ENCODE measurements at places on chromosomes 6 and 20.
A peak's percentile ranks its signal among the peaks of the same experiment; 100 is the strongest.

- DNase-seq: no peak
Measured at GRCh38 chr6:73710470-73710869, 14.5 kb downstream of the CD109 start.

- DNase-seq: no peak
Measured at GRCh38 chr6:160276126-160276525, 17.5 kb upstream of the SLC22A2 start.

DNA sequence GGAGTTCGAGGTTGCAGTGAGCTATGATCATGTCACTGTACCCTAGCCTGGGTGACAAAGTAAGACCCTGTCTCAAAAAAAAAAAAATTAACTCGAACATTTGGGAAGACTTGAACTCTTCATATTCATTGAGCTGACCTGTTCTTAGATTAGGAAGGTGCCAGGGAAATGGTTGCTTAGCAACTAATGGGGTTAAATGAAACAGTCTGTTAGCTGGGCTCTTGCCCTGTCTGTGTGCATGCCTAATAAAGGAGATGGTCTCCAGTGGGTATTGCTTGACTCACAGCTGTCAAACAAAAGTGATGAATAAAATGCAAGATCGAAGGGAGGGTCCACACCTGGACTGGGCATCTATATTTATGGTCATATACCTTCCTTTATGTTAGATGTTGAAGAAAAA is 101.8 kb downstream of the KLHL32 start:
- no peak for DNase-seq

DNA sequence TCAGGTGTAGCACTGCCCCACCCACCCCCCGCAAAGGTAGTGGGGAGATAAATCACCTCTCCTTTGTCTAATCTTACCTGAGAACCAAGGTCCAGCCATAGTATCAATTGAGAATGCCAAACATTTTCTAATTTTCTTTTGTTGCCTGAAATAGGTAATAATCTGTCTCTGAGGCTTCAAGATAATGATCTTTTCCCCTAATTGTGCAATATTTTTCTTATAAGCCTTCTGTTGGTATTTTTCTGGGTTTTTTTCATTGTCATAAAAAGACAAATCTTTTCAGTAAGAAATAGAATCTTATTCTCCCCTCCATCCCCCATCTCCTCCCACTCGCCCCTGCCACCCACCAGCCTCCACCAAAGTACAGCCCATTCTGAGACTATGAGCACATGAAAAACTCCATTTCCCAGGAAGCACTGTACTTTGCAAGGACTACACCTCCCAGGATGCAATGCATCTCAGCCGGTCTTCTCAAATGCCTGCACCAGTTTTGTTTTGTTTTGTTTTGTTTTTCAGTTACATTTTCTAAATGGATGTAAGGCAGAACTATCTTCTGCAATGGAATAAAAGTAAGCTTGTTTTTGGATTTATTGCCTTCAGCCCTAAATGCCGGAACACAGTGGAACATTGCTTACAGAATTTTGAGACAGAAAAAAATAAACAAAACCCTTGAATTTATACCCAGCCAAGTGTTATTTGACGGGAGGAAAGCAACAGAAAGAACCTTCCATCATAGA is 268.0 kb downstream of the TFAP2A start:
- no peak for DNase-seq

- DNase-seq: no peak
Measured at GRCh38 chr6:14744212-14744556, 501.7 kb upstream of the JARID2 start.

- no peak for DNase-seq
Measured at GRCh38 chr20:46698788-46699187, 9.5 kb upstream of the TP53RK start.

DNA sequence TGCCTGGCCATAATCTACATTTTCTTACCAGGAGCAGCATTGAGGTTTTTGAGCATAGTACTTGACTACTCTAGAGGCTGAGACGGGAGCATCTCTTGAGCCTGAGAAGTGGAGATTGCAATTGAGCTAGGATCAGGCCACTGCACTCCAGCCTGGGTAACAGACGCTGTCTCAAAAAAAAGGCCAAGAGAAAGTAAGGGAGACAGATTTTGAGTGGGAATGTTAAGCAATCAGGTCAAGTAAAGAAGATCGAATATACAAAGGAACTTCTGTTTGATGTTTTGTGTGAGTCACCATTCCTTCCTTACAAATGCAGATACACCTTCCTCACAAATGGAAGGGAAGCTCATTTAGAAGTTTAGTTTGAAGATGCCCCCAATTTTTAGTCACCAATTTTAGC is 4.4 kb downstream of the PNRC1 start:
- no peak for DNase-seq

- DNase-seq: no peak
Measured at GRCh38 chr6:50655848-50656453, 57.4 kb upstream of the TFAP2D start.

DNA sequence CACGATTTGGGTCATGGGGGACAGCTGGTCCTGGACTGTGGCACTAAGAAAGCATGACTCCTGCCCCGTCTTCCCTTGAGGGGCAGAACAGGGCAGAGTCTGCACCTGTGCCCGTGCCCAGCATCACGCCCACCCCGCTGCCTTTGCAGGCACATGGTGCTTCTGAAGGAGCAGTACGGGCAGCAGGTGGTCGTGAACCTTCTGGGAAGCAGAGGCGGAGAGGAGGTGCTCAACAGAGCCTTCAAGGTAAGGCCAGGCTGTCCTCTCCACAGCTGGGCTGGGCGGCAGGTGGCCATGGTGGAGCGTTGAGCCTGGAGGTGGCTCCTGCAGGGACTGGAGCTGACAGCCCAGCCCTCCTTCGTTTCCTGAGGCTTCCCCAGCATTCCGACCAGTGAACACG is 77.4 kb downstream of the SYNJ2 start:
- peak; percentile 57 for DNase-seq

- no peak for DNase-seq
Measured at GRCh38 chr20:4036351-4036750, 21.0 kb upstream of the RNF24 start.

- no peak for DNase-seq
Measured at GRCh38 chr20:53255102-53255710, 283.0 kb downstream of the TSHZ2 start.

DNA sequence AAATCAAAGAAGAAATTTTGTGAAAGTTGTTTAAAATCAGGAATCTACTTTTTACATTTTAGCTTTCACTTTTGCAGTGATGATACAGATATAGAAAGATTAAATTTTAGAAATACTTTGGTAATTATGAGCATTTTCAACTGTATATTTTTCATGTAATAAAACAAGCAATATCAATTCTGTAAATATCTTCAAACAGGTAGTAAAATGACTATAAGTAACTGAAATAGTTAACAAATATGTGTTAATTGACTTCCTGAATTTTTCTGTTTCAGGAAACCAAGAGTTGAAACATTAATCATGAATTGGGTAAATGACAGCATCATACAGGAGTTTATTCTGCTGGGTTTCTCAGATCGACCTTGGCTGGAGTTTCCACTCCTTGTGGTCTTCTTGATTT is at the start of gene OR2B6:
OR2B6 (plus strand) TSS at position 301 of the 400 bp plus-strand sequence; CDS start at position 301, 0 bp downstream.
- DNase-seq: no peak

DNA sequence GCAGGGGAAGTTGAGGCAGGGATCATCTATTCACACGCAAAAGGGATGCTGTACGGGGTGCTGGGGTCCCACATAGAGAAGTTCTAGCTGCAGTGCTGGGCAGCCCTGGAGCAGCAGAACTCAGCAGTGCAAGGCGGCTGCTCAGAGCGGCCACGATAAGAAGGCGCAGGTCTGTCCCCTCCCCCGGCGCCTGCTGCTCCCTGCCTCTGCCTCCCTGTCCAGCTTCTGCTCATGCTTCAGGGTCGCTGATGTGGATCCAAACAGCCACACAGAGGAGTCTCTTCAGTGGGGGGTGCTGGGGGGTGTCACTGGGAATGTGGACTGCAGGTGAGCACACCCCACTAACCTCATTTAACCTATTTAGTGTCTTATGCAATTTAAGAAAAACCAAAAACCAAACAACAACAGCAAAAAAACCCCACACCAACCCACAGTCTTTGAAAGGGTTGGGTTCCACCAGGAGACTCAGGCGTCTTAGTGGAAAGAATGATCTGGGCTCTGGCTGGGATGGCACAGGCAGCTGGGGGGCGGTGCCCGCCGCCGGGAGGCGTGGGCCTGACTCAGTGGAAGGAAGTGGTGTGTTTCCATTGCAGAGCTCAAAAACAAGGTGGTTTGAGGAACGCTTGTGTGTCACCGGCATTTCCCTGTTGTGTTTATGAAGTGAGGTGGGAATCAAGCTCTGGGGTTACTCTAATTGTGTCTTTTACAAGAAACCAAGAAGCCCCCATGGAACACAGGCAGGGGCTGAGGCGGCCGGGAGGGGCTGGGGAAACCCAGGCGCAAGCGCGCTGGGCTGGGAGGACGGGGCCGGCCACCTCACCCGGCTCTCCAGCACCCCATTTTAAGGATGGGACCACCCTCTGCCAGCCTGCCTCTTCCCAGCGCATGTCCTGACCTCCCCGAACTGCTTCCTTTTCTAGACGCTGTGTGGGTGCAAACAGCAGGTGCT is 55.1 kb downstream of the IRF4 start:
- peak; percentile 97 for DNase-seq

DNA sequence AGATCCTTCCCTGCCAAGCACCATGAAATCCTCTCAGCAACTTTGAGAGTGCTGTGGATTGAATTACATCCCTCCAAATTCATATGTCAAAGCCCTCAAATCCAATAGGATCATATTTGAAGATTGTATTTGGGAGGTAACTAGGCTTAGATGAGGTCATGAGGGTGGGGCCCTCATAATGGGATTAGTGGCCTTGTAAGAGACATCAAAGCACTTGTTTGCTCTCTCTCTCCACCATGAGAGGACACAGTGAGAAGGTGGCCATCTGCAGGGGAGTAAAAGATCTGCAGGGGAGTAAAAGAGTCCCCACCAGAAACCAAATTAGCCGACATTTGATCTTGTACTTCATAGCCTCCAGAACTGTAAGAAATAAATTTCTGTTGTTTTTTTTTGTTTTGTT is 298.2 kb downstream of the SAMD5 start:
- no peak for DNase-seq

DNA sequence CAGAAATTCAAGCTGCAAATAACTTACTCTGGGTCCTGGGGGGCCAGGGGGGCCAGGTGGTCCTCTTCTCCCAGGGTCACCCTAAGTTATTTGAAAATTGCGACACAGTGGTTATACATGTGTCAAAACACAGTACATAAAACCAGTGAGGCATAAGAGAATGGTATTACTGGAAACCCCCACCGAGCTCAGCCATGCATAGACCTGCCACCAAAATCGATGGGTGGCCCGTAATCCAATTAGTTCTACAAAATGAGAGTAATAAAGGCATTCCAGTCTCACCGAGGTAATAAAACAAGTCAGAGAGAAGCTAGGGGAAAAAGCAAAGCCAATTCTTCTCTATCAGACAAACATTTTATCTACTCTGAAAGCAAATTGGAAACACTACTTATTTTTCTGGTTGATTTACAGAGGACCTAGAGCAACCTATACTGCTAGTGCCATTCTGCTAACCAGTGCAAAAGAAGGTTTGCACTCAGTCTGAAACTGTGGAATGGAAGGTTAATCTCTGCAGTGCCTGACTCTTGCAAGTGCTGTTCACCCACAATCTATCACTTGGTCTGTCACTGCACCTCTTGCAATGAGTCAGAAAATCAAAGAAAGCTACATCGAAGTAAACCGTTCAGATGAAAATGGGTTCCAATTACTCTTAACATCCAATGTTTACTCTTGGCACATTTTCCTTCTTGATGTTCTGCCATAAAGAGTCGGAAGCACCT is 32.4 kb downstream of the COL9A1 start:
- no peak for DNase-seq

- DNase-seq: no peak
Measured at GRCh38 chr20:42218621-42219374, 600.6 kb upstream of the CHD6 start.

- no peak for DNase-seq
Measured at GRCh38 chr20:37417617-37418467, 71.9 kb downstream of the SRC start.

DNA sequence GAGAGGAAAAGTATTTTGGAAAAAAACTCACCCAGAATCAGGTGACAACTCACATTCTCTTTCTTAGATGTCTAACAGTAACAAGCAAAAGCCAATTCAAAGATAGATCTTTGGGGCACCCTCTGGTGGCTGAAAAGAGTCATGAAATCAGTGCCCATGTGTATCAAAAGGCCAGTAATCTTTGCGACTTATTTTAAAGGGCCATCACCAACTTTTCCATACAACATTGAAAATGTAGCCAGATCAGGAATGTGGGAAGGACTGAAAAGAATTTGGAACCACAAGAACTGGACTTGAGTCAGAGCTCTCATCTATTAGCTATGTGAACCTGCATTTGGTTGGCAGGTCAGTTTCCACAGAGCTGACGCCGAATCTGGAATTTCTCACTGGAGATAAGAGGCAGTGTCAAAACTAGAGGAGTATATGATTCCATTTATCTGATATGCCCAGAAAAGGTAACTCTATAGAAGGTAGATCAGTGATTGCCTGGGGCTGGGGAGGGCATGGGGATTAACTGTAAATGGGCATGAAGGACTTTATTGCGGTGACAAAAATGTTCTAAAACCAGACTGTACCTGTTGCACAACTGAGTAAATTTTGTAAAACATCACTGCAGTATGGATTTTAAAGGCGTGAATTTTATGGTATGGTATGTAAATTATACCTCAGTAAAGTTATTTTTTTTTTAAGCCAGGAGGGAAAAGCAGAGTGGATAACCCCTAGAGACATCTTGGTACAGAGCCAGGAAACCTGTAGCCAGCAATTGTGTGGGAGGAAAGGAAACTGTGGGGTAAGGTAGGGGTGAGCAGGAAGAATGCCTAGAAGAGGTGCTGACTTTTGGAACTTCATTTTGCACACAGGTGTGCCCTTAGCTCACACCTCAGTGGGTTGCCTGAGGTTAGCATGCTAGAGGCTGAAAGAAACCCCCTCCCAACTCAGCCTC is 117.1 kb upstream of the ASF1A start:
- DNase-seq: peak; percentile 82

All from activated effector memory CD4-positive, alpha-beta T cell treated with anti-CD3 and anti-CD28 coated beads, Interleukin-2, amount 50 U/mL, for 16 hours (primary cell).